ENCODE measurements at places on chromosomes 16 and 17.

GRCh38 chr17:30352240-30352814, 18.5 kb upstream of the TMIGD1 start:
- no peak for DNase-seq

DNA sequence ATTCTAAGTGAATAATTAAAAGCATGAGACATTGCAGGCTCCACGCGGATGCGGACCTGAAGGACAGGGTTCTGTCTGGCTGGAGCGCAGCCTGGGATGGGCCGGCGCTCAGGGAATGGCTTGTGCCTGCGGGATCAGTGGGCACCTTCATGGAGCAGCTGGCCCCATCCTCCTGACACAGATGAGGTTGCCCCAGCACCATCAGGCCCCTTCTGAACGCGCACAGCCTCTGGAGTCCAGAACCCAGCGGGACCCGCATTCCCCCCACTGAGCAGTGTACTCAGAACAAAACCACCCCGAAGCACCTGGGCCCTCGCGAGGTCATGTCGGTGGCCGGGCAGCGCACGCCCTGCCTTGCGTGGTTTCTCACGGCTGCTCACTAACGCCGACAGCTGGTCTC, 70.5 kb upstream of the CHMP6 start:
- DNase-seq, result no peak

GRCh38 chr17:77436058-77436442, 295.3 kb downstream of the SEC14L1 start:
- no peak for DNase-seq

- DNase-seq, result no peak
Observed at GRCh38 chr17:60103957-60104356, 25.2 kb upstream of the HEATR6 start.

- DNase-seq, result no peak
Observed at GRCh38 chr17:80796430-80796861, 195.2 kb upstream of the CHMP6 start.

GRCh38 chr17:7308625-7309433, 1.4 kb downstream of the EIF5A start:
- peak; percentile 81 for DNase-seq

DNA sequence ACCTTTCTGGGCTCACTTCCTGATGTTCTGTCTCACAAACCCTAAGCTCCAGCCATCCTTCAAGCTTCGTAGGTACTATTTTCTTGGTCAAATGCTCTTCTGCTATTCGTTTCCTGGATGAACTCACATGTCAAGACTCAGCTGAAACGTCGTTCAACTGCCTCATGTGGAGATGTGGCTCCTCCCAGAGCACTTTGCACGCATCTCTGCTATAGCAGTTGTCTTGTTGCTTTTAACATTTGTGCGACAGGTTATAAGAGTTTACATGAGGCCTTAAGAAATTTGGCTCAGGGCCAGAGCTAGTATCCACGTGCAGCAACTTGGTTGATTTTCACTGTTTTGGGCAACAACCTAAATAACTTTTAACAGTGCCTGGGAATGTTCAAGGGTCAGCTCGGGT, 2.8 kb upstream of the KRT40 start:
- no peak for DNase-seq

DNA sequence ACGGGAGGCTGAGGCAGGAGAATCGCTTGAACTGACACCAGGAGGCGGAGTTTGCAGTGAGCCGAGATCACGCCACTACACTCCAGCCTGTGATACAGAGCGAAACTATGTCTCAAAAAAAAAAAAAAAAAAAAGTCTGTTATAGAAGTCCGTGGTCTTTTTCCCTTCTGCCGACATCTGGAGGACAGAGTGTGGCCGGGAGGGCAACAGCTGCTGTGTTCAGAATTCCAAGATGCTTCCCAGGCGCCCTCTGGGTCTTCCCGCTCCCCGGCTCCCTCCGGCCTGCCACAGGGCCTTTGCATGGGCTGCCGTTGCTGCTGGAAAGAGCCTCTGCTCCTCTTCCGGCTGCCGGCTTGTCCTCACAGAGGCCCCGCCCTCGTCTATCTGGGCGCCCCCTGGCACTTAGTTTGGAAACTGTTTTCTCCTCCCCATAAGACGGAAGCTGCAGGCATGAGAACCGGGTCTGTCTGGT, 2.4 kb upstream of the CACNA1H start:
- DNase-seq, result no peak

- DNase-seq, result no peak
Observed at GRCh38 chr17:29124925-29125273, 55.3 kb downstream of the MYO18A start.

- no peak for DNase-seq
Observed at GRCh38 chr16:51152691-51153576, 1.9 kb upstream of the SALL1 start.
